NCI-H526 (cell line): ENCODE measurements at places on chromosomes 13 and 19.

DNA sequence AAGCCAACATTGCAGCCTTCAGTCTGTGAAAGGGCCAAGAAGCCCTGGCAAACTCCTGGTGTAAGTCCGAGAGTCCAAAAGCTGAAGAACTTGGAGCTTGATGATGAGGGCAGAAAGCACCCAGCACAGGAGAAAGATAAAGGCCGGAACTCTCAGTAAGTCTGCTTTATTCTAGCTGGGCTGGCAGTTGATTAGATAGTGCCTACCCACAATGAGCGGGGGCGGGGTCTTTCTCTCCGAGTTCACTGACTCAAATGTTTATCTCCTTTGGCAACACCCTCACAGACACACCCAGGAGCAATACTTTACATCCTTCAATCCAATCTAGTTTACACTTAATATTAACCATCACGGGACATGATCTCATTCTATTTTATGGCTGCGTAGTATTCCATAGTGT lies 1317.1 kb downstream of the SLITRK1 start:
- no peak for DNase-seq

DNA sequence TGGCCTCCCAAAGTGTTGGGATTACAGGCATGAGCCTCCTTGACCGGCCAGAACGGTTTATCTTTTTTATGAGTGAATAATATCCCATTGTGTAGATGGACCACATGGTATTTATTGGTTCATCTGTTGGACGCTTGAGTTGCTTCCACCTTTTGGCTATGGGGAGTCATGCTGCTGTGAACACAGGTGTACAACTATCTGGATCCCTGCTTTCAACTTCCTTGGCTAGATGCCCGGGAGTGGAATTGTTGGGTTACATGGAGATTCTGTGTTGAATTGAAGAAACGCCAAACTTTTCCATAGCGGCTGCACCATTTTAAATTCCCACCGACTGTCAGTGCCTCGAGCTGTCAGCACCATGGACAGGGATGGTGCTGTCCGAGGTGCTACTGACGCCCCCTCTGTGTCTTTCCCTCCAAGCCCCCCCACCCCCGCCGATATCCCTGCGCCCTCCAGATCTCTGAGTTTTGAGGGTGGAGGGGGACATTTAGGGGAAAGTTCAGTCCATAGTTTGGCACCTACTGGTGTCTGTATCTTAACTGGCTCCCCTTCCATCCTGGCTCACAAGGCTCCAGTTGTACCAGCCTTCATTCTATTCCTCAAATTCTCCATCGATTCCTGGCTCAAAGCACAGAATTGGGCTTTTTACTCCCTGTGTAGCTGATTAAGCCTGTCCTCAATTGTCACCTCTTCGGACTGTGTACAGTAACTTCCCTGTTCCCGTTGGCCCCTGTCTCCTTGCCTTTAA lies 27.3 kb downstream of the PNPLA6 start:
- DNase-seq, result no peak

- DNase-seq, result no peak
These were observed 5.3 kb upstream of the KPTN start for GRCh38 chr19:47489072-47489914.

GRCh38 chr13:19150226-19150625 lies 31.4 kb downstream of the TUBA3C start:
- no peak for DNase-seq

DNA sequence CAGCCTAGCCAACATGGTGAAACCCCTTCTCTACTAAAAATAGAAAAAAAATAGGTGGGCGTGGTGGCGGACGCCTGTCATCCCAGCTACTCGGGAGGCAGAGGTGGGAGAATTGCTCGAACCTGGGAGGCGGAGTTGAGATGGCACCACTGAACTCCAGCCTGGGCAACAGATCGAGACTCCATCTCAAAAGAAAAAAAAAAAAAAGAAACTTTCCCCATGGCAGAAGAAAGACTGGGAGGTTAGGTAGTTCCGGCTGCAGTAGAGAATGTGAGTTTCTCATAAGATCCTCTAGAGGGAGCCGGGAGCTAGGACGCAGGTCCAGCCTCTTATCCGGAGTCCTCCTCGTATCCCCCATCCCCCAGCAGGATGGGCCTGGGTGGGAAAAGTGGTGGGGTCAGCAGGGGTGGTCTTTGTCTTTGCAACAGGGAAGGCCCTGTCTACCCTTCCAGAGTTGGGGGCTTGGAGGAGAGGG lies 13.2 kb upstream of the CREB3L3 start:
- DNase-seq, result peak; percentile 26

GRCh38 chr13:50030315-50030714 lies 15.1 kb downstream of the KCNRG start:
- no peak for DNase-seq

GRCh38 chr13:30715837-30716236 lies 19.5 kb upstream of the ALOX5AP start:
- DNase-seq, result no peak

DNA sequence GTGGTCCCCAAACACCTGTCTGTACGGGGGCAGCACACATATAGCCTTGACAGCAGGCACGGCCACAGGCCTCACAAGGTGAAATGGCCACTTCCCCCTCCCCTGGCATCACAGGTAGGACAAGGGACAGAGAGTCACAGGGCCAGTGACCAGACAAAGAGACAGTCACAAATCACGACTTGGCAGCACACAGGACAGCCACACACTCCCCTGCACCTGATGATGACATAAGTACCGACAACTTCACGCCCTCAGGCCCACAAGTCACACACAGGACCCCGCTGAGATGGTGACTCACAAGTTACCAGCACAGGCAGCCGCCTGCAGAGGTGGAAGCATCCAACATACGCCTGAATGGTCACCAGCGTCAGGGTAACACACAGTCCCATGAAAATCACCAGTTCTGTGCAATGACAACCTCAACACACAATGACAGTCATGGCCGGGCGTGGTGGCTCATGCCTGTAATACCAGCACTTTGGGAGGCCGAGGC lies 16.5 kb downstream of the TYK2 start:
- DNase-seq, result no peak

DNA sequence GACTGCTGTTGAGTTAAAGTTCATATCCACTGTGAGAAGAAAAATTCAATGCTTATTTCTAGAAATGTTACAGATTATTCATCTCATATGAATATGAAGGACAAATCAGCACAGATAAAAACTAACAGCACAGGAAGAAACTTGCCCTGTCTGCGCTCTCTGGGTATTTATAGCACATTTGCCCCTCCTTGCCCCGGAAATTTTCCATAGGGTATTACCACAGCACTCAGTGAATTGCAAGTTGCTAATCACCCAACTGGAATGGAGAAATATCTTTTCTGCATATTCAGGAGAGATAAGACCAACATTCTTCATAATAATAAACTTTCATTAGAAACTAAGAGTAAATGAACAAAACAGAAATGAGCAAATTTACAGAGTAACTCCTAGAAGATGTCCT lies 318.0 kb upstream of the KLF12 start:
- DNase-seq, result no peak

- DNase-seq, result no peak
These were observed 103.4 kb downstream of the FRY start for GRCh38 chr13:32135056-32135390.

GRCh38 chr19:2732157-2732725 lies 7.6 kb downstream of the SLC39A3 start:
- no peak for DNase-seq

DNA sequence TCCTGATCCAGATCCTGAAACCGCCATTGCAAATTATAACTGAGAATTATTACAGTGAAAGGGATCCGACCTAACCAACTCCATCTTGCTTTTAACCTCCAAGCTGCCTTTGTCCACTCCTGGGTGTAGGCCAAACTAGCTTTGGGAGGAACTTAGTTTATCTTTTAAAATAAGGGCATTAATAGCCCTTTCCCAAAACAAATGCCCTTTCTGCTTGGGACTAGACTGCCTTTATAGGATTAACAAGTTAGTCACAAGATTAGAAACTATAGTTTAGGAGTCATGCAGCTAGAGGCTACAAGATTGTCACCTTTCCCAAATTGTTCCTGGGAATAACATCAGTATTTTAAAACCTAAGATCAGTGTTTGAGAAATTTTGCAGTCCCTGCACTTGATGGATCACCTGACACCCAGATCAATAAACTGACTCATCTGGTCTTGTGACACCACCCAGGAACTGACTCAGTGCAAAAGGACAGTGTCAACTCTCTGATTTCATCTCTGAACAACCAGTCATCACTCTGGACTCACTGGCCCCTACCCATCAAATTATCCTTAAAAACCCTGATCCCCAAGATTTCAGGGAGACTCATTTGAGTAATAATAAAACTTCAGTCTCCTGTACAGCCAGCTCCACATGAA lies 4.1 kb upstream of the ZNF841 start:
- DNase-seq, result no peak

GRCh38 chr19:16435999-16436650 lies 35.6 kb downstream of the EPS15L1 start:
- DNase-seq, result no peak

- no peak for DNase-seq
These were observed 86.5 kb downstream of the ATP11A start for GRCh38 chr13:112776354-112776753.

GRCh38 chr19:8304841-8305621 lies 3.1 kb downstream of the CD320 start:
- peak; percentile 54 for DNase-seq

DNA sequence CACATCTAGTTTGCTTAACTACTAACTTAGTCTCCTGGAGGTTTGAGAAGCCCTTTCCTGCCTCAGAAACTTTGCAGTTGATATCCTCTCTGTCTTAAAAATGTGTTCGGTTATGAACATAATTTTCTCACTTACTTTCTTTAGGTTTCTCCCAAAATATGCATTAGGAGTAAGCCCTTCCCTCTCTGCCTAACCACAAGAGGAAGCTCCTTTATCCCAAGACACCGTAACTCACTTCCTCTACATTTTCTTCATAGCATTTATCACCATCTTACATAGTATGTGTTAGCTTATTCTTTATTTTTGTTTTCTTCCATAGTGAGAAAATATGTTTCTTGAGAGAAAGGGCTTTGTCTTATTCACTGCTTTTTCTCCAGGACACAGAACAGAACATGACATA lies 952.5 kb upstream of the ATXN8OS start:
- DNase-seq, result no peak

DNA sequence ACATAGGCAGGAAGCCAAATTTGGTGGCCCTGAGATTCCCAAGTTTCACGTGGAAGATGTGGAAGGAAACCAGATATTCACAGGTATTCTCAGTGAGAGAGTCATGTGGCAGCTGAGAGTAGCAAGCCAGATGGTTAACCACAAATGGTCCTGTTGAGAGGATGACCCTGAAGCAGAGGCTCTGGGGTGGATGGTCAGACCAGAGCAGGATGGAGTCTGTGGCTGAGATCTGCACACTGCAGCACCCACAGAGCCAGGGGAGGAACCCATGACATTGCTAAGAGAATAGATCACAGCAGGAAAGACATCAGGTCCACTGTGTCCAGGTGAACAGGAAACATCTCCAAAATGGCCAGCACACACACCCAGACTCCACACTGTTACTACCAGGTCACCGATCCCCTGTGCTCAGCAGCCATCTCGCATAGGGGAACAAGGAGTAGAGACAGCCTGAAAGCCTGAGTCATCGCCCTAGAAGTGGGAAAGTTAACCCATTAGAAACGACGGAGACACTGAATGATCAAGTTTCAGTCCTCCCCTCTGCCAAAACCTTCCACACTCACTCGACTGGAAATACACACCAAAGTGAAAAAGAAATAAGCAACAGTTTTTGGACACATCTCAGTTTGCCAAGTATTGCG lies 160.0 kb downstream of the RBM26 start:
- peak; percentile 21 for DNase-seq

- DNase-seq, result no peak
These were observed 32.9 kb upstream of the GTF3A start for GRCh38 chr13:27391471-27391870.

GRCh38 chr19:12794971-12795381 lies 3.7 kb downstream of the JUNB start:
- DNase-seq, result no peak

DNA sequence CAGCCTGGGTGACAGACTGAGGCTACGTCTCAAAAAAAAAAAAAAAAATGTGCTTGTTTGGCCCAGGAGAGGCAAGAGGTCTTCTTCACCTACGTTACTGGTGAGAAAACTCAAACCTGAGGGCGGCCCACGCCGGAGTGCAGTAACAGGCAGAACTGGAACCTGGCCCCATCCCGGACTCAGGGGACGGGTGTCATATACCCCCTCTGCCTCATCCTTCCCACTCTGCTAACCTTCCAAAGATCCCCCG lies 414 bp upstream of the ADAT3 start:
- no peak for DNase-seq

GRCh38 chr13:45847554-45848224 lies 3.9 kb downstream of the SIAH3 start:
- no peak for DNase-seq

GRCh38 chr13:27014406-27015359 lies 156.9 kb downstream of the USP12 start:
- DNase-seq, result no peak

GRCh38 chr13:80250213-80250810 lies 90.6 kb downstream of the SPRY2 start:
- DNase-seq, result no peak

GRCh38 chr13:94007072-94007471 lies 472.4 kb downstream of the DCT start:
- DNase-seq, result no peak

GRCh38 chr13:71304861-71305260 lies 562.1 kb downstream of the DACH1 start:
- DNase-seq, result no peak

- no peak for DNase-seq
These were observed 11.6 kb downstream of the TPM4 start for GRCh38 chr19:16087940-16088339.

DNA sequence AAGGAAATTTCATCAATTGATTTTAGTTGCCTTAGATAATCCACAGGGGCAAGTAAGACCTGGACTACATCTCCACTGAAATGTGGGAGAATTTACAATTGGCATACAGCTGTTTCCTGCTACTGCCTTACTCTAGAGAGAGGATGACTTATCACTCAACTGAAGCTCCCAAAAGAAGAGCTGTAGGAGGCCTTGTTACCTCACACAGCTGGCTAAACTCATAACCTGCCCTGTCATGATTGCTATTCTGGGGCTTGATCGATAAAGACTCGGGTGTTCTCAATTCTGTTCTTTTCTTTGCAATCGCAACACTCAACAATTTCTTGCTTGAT lies 1396.4 kb downstream of the EFNB2 start:
- DNase-seq, result no peak

- no peak for DNase-seq
These were observed 31.4 kb downstream of the CCDC122 start for GRCh38 chr13:43848001-43848649.

DNA sequence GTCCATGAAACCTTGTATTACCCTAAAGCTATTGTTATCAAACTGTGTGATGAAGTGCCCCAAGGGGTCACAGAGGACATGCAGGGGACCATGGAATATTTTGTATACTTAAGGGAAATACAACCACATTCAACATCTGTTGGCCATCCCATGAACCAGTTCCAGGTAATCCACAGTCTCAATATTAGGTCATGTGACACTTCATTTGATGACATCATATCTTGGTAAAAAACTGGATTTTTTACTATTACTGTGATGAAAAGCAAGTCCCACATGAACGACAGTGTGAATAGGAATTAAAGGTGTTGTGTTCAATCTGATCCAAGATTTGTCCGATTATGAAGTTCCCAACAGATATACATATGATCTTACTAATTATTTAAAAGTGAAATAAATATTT lies 355.2 kb downstream of the IRS2 start:
- DNase-seq, result no peak

- DNase-seq, result no peak
These were observed 58.6 kb upstream of the KLF2 start for GRCh38 chr19:16265890-16266585.
